Panc1 (cell line): ENCODE measurements at places on chromosomes 12 and 14. TPM values are rescaled to one million over a fixed set of nuclear protein-coding genes. Genes with fewer than 3 reads are reported as not detected.

DNA sequence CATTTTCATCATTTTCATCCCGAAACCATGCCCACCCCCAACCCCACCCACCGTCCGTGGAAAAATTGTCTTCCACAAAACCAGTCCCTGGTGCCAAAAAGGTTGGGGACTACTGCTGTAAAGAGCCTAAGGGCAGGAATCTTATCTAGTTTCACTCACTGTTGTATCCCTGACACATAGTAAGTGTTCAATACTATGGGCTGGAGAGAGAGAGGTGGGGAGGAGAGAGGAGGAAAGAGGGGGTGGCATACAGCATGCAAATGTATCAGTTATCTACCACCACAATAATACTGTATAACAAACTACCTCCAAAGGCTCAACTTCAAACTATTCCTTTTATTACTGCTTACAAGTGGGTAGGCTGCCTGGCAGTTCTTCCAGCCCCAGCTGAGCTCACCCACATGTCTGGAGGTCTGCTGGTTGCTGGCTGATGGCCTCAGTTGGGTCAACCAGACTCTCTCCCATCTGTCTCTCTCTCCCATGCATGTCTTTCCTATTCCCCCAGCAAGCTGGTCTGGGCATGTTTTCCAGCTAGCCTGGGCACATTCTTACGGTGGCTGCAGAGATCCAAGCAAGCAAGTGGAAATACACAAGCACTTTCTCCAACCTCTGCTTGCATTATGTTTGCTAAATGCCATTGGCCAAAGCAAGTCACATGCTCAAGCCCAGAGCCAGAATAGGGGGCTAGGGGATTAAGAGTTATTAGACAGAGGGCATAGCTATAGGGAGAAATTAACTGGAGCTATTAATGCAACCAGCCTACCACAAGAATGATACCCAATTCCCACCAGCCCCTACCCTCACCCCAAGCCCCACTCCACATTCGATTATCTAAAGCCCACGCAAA, 31.6 kb upstream of the FICD start:
- H3K27ac ChIP-seq: peak overlapping the region; percentile 59
- no peak for DNase-seq
- 0 out of 2 replicates have a peak overlapping the region, but pooled peaks have one; percentile 39 for H3K4me3 ChIP-seq
- H3K27me3 ChIP-seq: no peaks in the 10 kb centered on the region

GRCh38 chr12:43309959-43310358, 242.0 kb downstream of the ADAMTS20 start:
- no peaks in the 10 kb centered on the region for H3K27me3 ChIP-seq
- H3K36me3 ChIP-seq: no peaks in the 10 kb centered on the region
- H3K4me1 ChIP-seq: no peaks in the 10 kb centered on the region
- DNase-seq: no peak
- H3K27ac ChIP-seq: no peak overlapping the region

GRCh38 chr12:124754949-124755800, 108.5 kb downstream of the SCARB1 start:
- H3K27ac ChIP-seq: peak overlapping the region; percentile 74
- no peak overlapping the region for H3K4me3 ChIP-seq

- no peaks in the 10 kb centered on the region for H3K4me1 ChIP-seq
- no peak for DNase-seq
- H3K4me3 ChIP-seq: no peak overlapping the region
These were observed 17.2 kb downstream of the TTC9 start for GRCh38 chr14:70658899-70659298.

GRCh38 chr12:98399532-98399931, 115.9 kb upstream of the TMPO start:
- no peaks in the 10 kb centered on the region for H3K27me3 ChIP-seq
- no peak overlapping the region for H3K4me3 ChIP-seq
- no peaks in the 10 kb centered on the region for H3K36me3 ChIP-seq
- DNase-seq: no peak
- H3K27ac ChIP-seq: no peak overlapping the region

GRCh38 chr12:96064271-96064670, 28.9 kb upstream of the LTA4H start:
- no peak overlapping the region for H3K27ac ChIP-seq
- no peaks in the 10 kb centered on the region for H3K27me3 ChIP-seq
- no peaks in the 10 kb centered on the region for H3K4me1 ChIP-seq
- DNase-seq: no peak
- H3K36me3 ChIP-seq: no peaks in the 10 kb centered on the region

Gene OR11H12
- not detected for total RNA-seq

Gene CPNE8
- 23.6 TPM for total RNA-seq

Gene PRKD1
- total RNA-seq: 8.2 TPM

Gene OR4E2
- not detected for total RNA-seq

Gene SERPINA12
- not detected for total RNA-seq

Gene SSPN
- total RNA-seq: 23.4 TPM
